Stimulated activated CD4-positive, alpha-beta T cell treated with anti-CD3 and anti-CD28 coated beads, TNF-alpha, amount 100 ng/mL, for 4 hours (primary cell): ENCODE measurements at places on chromosomes 1 and 21.

DNA sequence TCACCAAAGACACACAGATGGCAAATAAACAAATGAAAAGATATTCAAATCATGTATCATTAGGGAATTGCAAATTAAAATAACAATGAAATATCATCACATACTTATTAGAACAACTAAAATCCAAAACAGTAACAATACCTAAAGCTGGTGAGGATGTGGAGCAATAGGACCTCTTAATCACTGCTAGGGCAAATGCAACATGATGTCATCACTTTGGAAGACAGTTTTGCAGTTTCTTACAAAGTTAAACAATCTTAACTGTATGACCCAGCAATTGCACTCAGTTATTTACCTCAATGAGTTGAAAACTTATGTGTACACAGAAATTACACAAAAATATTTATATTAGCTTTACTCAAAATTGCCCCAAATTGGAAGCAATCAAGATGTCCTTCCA, 47.3 kb downstream of the SELENOF start:
- DNase-seq = no peak

DNA sequence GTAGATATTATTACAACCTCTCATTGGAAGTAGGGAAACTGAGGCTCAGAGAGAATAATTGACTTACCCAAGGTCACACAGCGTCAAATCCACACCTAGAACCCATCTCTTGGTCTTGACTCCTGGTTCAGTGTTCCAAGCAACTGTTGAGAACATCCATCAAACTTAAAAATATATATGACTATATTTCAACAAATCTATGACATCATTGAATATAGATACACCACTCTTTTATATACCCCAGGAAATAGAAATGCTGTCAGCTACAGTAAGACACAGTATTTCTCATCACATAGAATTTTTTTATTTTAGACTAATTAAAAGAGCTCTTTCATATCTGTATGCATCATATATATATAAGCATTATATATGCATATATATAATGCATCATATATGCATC, 56.9 kb downstream of the RUNX3 start:
- no peak for DNase-seq

- no peak for DNase-seq
These were observed 10.7 kb downstream of the DUSP23 start for GRCh38 chr1:159791461-159791860.

DNA sequence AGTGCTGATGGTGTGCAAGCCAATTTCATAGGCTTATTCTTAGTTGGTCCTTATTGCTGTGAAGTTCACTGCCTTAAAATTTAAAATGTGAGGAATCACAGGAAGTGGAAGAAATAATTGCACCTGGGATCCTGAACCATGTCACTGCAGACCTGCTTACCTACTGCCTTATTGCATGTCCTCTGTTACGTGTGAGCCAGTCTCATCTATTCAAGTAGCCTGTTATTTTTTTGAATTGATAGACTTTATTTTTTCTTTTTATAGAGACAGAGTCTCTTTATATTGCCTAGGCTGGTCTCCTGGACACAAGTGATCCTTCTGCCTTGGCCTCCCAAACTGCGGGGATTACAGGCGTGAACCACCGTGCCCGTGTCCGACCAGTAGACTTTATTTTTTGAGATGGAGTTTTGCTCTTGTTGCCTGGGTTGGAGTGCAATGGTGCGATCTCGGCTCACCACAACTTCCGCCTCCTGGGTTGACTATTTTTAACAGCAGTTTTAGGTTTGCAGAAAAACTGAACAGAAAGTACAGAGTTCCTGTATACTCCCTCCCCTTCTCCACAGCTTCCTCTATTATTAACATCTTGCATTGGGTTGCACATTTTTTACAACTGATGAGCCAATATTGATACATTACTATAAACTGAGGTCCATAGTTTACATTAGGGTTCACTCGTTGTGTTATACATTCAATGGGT, 14.0 kb upstream of the DISC1 start:
- DNase-seq = no peak

- DNase-seq = no peak
These were observed 24.4 kb downstream of the ELAPOR1 start for GRCh38 chr1:109138358-109138757.

GRCh38 chr1:58939666-58940370, 156.0 kb upstream of the JUN start:
- DNase-seq = no peak

DNA sequence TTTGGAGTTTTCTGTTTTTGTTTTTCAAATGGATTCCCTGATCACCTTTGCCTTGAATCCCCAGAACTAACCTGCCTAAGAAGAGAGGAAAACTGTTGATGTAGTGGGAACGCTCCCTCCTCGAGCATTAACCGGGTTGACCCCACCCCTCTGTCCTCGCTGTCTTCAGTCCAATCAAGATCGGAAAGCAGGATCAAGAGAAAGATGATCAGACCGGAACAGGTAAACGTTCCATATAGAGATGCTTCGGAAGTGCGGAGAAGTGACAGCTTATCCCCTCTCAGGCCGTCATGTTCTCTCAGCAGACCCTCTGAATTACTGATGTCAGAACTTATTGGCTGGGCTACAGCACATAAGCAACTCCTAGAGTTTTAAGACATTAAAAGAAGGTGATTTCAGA, 800 bp upstream of the FAM163A start:
- no peak for DNase-seq

DNA sequence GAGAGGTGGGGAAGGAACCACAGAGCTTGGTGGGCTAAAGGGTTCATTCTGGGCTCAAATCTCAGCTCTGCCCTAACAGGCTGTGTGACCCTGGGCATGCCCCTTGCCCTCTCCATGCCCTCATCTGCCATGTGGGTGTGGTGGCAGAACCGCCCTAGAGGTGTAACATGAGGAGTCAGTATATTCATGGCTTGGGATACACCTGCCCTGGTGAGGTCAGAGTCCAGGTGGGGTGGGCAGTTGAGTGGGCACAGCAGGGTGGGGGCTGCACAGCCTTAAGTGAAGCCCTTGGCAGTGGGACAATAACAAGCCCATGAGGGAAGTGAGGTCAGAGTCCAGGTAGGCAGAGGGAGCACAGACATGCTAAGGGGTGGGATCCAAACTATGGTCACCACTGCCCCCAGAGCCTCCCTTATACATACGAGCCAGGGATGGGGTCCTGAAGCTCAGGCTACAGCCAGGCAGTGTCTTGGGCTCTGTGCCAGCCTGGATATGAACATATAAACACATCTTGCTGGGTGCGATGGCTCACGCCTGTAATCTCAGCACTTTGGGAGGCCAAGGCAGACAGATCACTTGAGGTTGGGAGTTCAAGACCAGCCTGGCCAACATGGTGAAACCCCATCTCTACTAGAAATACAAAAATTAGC, 59.0 kb upstream of the EFHD2 start:
- DNase-seq = no peak

DNA sequence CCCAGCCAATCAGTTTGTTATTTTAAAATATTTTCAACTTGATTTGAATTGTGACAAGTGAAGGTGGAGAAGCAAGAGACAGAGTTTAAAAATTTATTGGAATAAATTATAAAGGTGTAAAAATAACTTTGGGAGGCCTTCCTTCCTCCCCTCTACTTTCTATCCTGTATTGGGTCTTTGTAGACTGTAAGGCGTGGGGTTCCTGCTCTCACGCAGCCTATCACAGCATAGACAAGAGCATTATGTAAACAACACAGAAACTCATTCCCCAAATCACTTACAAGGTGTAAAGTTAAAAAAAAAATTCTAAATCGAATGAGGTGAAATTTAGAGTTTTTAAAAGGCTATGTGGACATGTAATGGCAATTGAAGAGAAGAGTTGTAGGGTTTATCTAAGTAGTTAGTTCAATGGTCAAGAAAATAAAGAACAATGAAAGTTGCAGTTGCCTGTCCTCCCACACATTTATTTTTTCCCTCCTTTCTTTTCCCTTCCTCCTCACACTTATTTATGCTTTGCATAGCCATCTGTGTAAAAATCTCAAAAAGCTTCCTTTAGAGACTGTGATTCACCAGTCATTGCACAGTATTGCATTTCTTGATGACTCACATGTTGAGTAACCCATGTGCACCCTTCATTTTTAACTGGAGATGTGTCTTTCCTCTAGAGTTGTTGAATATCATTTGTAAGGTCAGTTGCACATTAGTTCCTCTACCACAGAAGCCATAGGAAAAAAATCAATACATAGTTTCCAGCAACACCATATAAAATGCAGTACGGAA, 242.2 kb downstream of the PTPRC start:
- no peak for DNase-seq

- DNase-seq = no peak
These were observed 31.1 kb upstream of the CYP4B1 start for GRCh38 chr1:46767649-46768282.
